ENCODE measurements at places on chromosomes 11 and 22.

GRCh38 chr11:64835616-64836447 lies 8.6 kb downstream of the CDC42BPG start:
- no peak for DNase-seq

GRCh38 chr11:76314741-76315090 lies 66.2 kb downstream of the THAP12 start:
- no peak for DNase-seq

DNA sequence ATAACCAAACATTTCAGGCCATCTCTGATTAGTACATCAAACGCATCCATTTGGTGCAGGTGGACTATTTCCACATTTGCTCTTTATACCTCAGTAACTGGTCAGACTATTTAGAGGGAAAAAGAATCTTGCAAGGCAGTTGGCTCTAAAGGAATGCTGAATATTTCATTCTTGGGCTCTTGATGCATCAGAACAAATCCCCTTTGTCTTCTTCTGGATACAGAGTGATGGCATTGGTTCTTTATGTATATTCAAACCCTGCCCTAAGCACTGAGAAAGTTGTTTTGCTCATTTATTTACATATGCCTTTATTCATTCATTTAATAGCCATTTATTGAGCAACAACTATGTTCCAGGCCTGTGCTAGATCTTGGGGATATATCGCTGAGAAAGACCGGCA lies 31.1 kb upstream of the RAB30 start:
- DNase-seq: no peak

DNA sequence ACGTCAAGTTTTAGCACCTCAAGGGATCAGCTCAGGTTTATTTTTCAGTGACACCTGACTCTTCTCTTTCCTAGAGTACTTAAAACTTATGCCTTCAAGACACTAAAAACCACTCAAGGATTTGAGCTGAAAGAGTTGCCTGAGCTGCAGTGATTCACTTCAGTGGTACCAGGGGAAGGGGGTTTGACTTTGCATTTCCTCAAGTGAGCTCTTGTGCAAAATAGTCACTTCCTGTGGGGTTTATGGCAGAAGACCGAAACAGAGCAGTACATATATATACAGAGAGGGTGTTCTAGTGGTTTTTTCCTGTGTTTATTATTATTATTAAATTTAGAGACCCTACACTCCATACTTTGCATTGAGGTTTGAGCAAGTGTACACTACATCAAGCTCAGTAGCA lies 60.7 kb downstream of the DBX1 start:
- no peak for DNase-seq

DNA sequence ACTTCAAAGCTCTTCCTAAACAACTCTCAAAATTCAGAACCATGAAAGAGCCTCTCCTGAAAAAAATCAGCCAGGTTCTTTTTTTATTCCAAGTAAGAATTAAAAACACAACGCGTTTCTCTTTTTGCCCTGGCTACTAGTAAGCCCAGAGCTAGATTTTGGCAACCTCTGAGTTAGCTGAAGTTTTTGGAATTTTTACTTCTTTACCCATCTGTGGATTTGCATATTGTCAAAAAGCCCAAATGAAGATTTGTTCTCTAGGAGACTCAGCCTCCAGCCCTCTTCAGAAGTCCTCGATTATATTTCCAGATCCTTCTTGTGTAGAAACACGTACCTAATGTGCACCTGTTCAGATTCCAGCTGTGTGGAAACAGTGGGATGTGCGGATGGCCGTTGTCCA lies 517.9 kb downstream of the TBC1D22A start:
- DNase-seq: no peak

DNA sequence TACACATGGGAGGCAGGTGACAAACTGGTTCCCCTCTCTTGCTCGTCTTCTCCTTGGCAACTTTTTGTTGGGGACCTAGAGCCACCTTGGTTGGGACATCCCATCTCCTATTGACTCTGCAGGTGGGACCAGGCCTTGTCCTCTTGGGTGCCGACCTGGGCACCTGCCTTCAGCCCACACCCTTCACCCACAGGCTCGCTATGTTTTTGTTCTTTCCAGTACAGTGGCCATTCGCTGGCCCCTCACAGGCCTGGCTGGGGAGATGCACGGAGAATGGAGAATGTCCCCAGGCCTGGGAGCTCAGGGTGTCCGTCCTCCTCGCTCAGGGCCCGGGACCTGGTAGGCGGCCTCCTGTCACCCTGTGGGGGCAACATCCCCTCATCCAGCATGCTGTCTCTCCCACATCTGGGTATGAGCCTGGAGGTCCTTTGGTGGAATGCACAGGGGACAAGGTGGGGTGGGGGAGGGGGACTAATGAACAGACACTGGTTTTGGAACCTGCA lies 14.9 kb upstream of the OMP start:
- peak; percentile 25 for DNase-seq

GRCh38 chr11:60970369-60970774 lies 1.1 kb upstream of the CD6 start:
- peak; percentile 69 for DNase-seq

DNA sequence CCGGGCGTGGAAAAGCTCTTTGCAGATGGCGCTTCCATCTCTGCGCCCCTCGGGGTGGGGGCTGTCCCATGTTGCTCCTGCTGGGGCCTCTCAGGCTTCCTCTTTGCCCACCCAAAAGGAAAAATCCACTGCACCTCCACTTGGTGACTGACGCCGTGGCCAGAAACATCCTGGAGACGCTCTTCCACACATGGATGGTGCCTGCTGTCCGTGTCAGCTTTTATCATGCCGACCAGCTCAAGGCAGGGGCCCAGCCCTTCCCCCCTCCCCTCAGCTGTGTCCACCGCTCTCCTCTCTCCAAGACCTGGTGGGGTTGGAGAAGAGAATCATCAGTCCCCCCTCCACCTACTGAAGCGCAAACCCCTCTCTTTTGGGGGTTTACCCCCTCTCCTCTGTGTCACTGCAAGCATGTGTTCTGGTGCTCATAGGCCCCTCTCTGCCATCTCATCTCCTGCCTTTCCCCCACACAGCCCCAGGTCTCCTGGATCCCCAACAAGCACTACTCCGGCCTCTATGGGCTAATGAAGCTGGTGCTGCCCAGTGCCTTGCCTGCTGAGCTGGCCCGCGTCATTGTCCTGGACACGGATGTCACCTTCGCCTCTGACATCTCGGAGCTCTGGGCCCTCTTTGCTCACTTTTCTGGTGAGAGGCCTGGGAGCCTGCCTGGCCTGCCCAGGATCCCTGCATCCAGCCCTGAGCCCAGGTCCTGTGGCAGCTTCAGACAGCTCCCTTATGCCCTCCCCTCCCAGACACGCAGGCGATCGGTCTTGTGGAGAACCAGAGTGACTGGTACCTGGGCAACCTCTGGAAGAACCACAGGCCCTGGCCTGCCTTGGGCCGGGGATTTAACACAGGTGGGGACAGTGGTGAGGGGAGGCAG lies 1.8 kb downstream of the LARGE2 start:
- DNase-seq: no peak
